PC-3 (cell line): ENCODE measurements at places on chromosomes 6 and 20.

DNA sequence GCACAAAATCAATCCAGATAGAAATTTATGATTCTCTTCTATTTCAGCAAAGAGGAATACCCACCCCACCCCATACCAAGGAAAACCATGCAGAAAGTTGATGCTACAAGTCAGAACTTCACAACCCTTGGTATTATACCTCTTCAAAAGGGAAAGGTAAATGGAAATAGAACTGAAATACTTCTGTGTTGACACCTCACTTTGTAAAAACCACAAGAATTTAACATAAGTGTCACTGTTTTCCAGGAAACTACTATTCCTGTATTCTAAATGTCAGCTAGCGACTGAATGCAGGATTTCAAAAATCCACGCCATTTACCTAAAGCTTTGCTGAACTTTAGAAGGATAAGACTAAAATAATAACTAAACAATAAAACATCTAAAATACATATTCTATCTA is 3.6 kb downstream of the CPNE1 start:
- DNase-seq: peak; percentile 37

GRCh38 chr6:151166180-151166579 is 73.6 kb upstream of the AKAP12 start:
- no peak for DNase-seq

DNA sequence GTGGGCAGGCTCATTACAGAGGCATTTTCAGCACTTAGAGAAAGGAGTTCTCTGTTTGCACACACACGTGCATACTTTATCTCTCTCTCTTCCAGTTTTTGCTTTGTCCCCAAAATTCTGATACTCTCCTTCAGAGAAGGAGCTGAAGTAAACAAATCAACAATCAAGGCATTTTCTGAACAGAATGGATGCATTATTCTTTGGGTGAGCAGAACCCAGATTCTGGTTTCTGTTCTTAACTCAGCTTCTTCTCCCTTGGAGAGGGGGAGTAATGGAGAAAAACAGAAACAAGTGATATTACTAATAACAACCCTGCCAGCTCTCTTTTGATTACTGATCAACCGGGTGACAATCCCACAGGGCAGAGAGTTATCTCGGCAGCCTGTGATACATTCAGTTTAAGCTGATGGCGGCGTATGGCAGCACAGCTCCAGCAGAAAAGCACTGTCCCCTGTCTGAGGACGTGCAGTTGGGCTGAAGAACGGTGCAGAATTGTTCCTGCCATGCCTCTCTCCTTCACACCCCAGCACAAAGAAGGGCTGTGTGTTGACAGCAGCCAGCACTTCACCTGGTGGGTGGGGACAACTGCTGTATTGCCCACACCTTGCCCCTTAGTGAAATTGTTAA is 47.3 kb upstream of the SASH1 start:
- DNase-seq: no peak

GRCh38 chr20:4064144-4064909 is 49.0 kb upstream of the RNF24 start:
- DNase-seq: peak; percentile 98

DNA sequence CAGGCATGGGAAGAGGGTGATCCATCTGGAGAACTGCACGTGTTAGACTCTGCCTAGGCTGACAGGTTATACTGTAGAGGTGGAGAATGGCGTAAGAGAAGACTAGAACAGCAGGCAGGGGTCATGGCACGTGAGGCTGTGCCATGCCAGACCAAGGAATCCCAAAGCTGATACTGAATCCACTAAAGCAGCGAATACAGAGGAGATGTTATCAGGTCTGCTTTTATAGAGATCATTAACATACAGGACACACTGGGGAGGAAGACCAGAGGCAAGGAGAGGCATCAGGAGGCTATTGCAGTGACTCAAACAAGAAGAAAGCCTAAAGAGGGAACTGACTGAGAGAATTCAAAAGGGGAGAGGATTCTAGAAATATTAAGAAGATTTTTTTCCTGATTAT is 12.9 kb downstream of the PHACTR1 start:
- no peak for DNase-seq

- DNase-seq: peak; percentile 27
These were observed 815.5 kb downstream of the BCKDHB start for GRCh38 chr6:80921861-80922460.

DNA sequence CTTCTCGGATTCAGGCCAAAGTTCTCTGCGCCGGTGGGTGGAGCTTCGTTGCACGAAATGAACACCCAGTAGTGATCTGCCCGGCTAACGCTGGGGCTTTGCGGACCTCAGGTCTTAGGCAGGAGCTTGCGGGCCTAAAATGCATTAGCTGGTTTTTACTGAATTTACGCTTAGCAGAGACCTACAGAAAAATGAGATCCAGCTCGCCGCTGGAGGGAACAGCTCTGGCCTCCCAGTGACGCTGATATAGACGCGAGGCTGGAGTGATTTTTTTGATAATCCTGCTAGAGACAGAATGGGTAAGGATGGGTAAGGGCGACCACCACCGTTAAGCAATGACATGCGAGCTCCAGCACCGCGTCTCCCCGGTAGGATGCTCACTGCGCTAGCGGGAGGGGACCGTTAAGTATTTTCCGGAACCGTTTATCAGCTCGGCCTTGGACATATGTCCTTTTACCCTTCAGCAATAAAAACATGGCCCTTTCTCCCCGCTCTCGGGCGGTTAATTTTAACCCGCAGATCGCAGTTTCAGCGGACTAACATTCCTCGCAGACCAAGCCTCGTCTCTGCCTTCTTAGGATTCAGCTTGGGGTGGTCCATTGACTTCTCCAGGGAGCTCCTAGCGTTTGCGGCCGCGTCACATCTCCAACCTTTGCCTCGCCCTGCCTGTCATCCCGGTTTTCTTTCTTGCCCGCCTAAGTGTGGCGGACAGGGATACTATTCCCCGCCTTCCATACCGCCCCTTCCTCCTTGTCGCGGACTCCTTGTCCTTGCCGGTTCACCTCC is 109.3 kb downstream of the GPX5 start:
- DNase-seq: peak; percentile 48

- DNase-seq: peak; percentile 60
These were observed at the start of gene ARID1B for GRCh38 chr6:156776840-156777576. Gene ARID1B, plus strand, starts transcription at chr6:156777378. Its CDS starts 303 bp downstream, at chr6:156777681.

GRCh38 chr6:29702519-29703103 is 20.6 kb upstream of the HLA-F start:
- DNase-seq: peak; percentile 43

DNA sequence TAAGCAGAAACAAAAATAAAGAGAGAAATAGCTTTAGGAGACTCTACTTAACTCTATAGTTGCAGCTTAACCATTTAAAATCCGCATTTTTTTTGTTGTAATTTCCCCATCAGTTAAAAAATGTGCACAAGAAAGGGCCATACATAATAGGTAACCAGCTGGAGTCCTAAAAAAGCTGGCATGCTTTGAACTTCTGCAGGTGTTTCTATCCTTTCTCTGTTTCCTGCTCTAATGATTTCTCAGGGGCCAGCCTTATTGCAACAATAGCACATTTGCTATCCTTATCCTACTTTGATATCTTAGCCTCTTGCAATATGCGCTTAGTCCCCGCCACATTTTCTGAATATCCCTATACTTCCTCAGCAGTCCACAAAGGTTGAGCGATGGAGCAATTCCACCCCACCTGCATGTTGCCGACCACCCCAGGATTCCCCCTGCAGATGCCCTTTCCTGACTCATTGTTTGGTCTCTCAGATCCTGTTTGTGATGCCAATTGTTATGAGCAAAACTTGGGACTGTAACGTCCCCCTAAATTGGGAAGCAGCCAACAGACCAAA is 48.5 kb downstream of the TRIM27 start:
- no peak for DNase-seq

GRCh38 chr6:24147511-24148153 is 21.6 kb downstream of the NRSN1 start:
- DNase-seq: no peak

DNA sequence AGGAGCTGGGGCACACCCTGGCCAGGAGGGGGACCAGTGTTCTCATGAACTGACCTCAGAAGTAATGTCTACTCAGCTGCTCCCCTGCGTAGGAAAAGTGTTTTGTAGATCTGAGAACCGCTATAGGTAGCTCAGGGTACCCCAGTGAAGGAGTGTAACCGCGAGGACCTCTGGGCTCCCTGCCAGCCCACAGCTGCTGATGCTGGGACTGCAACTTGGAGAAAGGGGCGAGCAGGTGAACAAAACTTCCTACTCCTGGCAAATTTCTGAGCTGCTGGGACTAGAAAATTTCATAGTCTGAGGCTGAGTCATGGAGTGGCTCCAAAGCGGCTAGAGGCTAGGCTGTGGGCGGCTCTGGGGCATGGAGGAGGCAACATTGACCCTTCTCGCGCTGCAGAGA is 51.9 kb downstream of the PYGB start:
- peak; percentile 31 for DNase-seq

DNA sequence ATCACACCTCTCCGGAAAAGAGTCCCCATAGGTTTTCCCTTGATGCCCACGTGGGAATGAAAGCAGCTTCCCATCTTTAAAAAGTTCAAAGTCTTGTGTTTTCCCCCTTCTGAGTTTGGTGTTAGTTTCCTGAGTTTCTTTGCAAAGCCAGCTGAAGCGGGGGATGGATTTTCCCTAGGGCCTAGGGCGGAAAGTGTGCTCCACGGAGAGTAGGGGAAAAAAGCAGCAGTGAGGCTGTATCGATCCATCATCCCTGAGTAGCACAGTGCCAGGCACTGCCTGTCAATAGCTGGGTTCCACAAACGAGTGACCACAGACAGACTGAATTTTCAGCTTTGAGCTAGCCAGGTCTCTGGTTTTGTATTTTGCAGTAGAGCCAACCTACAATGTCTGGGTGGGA is 1.3 kb downstream of the DAAM2 start:
- no peak for DNase-seq

GRCh38 chr6:70758883-70759282 is 91.2 kb downstream of the SMAP1 start:
- no peak for DNase-seq

DNA sequence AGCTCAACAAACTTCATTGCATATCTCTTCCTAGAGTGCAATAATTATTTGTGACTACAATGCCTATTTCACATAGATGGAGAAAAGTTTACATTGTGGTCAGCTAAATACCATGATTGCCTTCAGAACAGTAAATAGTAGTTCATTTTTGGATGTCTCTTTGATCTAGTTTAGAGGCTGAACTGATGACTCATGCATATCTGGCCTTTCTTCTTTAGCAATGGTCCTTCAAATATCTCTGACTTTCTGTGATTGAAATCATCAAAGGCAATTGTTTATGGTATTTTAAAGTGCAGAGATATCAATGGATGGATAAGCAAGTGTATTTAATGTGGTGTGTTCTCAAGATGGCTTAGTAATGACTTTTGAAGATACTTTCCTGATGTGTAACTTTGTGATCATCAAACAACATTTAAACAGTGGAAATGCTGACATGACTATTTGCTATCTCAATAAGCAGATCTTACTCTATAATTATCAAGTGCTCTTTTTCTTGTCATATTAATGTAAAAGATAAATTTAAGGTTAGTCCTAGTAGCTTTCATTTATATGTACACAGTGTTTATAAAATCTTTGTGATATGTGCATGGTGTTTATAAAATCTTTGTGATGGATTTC is 523.7 kb upstream of the SLC35B3 start:
- peak; percentile 40 for DNase-seq

- DNase-seq: no peak
These were observed 94.0 kb downstream of the ZMYND8 start for GRCh38 chr20:47262365-47263013.

- no peak for DNase-seq
These were observed 141.9 kb upstream of the NEDD9 start for GRCh38 chr6:11374036-11375010.

GRCh38 chr6:150352321-150353296 is 16.2 kb upstream of the IYD start:
- DNase-seq: peak; percentile 14

- no peak for DNase-seq
These were observed 38.7 kb downstream of the DUSP22 start for GRCh38 chr6:330948-331347.

DNA sequence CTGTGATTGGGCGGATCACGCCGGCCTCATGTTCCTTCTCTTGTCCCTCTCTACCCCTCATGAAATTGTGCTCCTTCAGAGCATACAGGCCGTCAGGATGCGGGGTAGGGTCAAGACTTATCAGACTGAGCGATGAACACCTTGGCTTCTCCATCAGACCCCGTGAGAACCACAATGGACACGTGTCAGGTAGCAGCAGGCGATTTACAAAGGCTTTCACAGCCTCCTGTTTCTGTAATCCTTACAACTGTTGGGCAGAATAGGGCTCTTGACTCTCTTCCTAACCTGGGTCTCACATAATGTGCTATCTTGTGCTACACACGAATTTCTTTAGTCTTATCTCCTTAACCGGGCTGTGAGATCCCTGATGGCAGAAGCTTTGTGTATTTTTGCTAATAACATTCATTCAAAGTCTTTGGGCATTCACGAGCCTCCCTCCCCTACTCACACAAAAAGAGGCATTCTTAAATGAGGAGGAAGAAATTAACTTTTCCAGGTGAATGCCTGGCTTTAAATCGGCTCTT is 122.9 kb upstream of the SLC22A23 start:
- DNase-seq: no peak

DNA sequence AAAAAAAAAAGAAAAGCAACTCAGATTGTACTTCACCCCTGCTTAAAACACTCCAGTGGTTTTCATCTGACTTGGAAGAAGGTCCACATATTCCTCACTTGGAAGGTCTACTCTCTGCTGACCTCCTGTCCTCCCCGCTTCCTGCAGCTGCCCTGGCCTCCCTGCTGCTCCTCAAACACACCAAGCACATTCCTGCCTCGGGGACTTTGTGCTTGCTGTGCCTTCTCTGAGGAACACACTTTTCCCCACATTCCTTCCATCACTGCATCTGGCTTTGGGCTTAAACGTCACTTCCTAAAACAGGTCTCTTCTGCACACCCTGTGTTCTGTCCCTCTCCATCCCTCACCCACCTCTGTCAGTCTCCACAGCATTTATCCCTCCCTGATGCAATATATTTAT is 4.9 kb upstream of the PDYN start:
- DNase-seq: no peak

- DNase-seq: no peak
These were observed 142.1 kb upstream of the PDE10A start for GRCh38 chr6:165805067-165805555.

DNA sequence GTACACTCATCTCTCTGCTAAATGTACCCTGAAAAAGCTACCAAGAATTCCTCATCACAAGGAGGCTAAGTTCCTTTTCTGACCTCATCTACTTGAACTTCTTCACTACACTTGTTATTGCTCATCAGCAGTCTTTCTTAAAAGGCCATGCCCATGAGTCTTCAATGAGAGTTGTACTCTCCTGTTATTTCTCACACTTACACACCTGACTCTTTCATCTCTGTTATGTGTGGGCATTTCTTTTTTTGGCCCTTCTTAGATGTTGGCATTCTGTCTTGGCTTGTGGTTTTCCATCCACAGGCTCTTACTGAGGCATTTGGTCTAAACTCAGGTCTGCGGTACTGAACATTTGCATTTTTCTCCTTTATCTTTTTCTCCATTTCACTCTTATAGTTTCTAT is 10.7 kb upstream of the SLC17A1 start:
- DNase-seq: no peak

- no peak for DNase-seq
These were observed 35.0 kb downstream of the TGM2 start for GRCh38 chr20:38129893-38130609.
